Tibial nerve (tissue), 4 donors: ENCODE measurements at places on chromosomes 7 and 10. TPM values are rescaled to one million over a fixed set of nuclear protein-coding genes. Genes with fewer than 3 reads are reported as not detected.

- H3K4me3 ChIP-seq, result no peak overlapping the region
- DNase-seq, result no peak
- H3K27ac ChIP-seq, result no peak overlapping the region
- H3K36me3 ChIP-seq, result no peaks in the 10 kb centered on the region
- H3K4me1 ChIP-seq, result no peaks in the 10 kb centered on the region
Measured at GRCh38 chr7:1192171-1192676, 32.2 kb upstream of the ZFAND2A start.

PTF1A gene
- not detected for total RNA-seq

DNA sequence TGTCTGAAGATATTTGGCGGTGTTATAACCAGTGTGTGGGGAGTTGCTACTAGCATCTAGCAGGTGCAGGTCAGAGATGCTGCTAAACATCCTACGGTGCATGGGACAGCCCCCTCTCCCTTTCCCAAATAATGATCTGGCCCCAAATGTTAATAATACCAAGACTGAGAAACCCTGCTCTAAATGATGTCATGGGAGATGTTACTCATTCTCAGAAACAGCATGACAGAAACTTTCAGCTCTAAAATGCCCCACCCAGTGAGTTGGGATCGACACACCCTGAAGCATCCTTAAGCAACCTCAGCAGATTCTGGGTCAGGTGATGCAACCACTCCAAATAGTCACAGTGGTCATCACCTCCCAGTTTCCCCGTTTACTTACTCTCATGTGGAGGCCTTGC lies 108.8 kb upstream of the MPP7 start:
- H3K4me3 ChIP-seq, result no peak overlapping the region
- no peak for DNase-seq
- no peak overlapping the region for H3K27ac ChIP-seq
- H3K4me1 ChIP-seq, result peaks cover 3% of the 10 kb centered on the region
- no peaks in the 10 kb centered on the region for H3K27me3 ChIP-seq

- peak overlapping the region; percentile 94 for H3K27ac ChIP-seq
- no peaks in the 10 kb centered on the region for H3K27me3 ChIP-seq
- no peak for DNase-seq
Measured at GRCh38 chr7:4745971-4746919, 29.2 kb upstream of the AP5Z1 start.

AGAP5 gene
- total RNA-seq, result 7.8 TPM

DNA sequence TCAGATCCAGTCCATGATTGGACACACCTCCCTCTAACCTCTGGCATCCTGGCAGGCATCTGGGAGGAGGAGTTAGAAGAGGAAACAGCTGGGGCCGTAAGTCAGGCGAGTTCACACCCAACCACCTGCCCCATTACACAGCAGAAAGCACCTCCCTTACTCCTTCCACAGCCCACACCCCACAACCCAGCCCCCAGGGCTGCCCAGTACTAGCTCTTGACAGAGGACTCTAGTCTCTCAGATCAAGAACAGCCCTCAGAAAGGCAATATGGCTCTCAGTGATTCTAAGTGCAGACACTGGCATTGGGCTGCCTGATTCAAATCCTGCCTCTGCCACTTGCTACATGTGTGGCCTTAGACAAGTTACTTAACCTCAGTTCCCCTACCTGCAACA lies 34.1 kb downstream of the KCNMA1 start:
- no peak overlapping the region for H3K27ac ChIP-seq
- H3K27me3 ChIP-seq, result no peaks in the 10 kb centered on the region
- no peak overlapping the region for H3K4me3 ChIP-seq
- no peaks in the 10 kb centered on the region for H3K4me1 ChIP-seq
- no peak for DNase-seq

KCNH2 gene
- 2.4 TPM for total RNA-seq

- no peak overlapping the region for H3K4me3 ChIP-seq
- no peaks in the 10 kb centered on the region for H3K36me3 ChIP-seq
- no peak overlapping the region for H3K27ac ChIP-seq
- H3K4me1 ChIP-seq, result no peaks in the 10 kb centered on the region
- H3K27me3 ChIP-seq, result no peaks in the 10 kb centered on the region
- no peak for DNase-seq
Measured at GRCh38 chr7:144720149-144720548, 115.7 kb downstream of the TPK1 start.

GRCh38 chr10:110794808-110795207 lies 76.9 kb upstream of the PDCD4 start:
- H3K4me1 ChIP-seq, result peaks cover 17% of the 10 kb centered on the region
- H3K4me3 ChIP-seq, result no peak overlapping the region
- no peaks in the 10 kb centered on the region for H3K36me3 ChIP-seq

DNA sequence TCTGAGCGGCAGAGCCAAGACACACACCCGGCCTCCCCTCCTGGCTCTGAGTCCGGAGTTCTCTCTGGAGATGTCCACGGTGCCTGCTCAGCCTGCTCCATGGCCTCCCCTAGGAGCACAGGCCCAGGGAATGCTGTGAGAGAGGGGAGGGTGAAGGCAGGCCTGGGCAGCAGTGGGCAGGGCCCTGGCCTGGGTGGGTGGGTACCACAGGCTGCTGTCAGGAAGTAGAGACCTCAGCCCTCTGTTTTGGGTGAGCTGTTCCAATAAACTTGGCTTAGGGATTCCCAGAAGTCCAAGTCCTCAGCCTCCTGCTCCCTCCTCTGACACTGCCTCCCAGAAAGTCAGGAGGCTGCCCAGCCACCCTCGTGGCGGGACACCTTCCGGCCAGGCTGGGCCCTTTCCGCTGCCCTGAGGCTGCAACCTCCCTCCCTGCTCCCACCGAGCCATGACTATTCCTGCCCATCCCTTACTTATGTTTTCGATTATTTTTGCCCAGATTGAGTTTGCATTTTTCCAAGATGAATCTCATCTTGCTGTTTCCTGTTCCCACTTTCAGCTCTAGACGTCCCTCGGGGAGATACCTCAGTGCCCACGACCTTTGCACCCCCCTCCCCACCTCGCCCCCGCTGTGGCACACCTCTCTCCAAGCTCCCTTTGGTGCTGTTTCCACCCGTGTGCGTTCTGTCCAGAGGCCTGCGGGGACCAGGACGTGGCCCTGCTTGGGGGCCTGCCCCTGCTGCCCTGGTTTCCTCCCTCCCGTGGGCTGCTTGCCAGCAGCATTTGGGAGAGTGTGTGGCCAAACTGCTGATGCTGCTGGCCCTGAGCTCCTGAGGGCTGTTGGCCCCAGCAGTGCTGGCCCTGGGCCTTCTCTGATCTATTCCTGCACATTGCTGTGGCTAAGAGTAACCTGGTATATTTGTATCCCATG lies 5.8 kb upstream of the POLM start:
- H3K27me3 ChIP-seq, result no peaks in the 10 kb centered on the region
- no peaks in the 10 kb centered on the region for H3K36me3 ChIP-seq
- peaks cover 11% of the 10 kb centered on the region for H3K4me1 ChIP-seq
- no peak overlapping the region for H3K4me3 ChIP-seq
- H3K27ac ChIP-seq, result peak overlapping the region; percentile 83
- DNase-seq, result peak; percentile 62

DNA sequence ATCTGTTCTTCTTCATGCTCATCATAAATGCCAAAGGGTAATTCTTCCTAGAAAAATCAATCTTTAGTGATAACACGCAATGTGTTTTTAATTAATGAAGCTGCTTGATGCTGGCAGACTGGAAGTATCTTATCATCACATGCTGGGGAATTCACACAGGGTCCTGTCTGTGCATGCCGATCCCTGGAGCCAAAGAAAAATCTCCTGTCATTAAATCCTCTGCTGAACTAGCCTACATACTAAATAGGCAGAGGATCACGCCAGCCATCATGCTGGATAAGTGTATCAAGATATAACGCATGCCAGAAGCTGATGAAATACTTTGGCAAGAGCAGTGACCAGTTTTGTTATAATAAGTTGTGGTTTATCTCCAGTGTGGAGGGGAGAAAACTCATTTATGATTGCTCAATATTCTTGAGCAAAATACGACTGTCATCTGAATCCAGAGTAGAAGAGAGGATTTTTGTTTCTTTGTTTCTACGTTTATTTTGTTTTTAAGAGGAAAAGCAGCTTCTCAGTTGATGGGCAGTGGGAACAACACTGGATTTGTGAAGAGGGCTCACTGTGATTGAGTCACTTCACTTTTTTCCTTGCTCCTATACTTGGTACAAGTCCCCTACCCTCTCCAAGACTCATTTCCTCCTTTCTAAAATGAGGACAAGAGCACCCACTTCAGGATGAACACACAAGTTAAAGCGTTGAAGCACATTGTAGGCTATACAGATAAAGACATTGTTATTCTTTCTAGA lies 649.1 kb downstream of the TNS3 start:
- no peaks in the 10 kb centered on the region for H3K27me3 ChIP-seq
- no peaks in the 10 kb centered on the region for H3K4me1 ChIP-seq
- no peak overlapping the region for H3K4me3 ChIP-seq
- no peak for DNase-seq
- peak overlapping the region; percentile 77 for H3K27ac ChIP-seq

- H3K27ac ChIP-seq, result peak overlapping the region; percentile 13
- H3K4me3 ChIP-seq, result no peak overlapping the region
- no peaks in the 10 kb centered on the region for H3K36me3 ChIP-seq
- DNase-seq, result no peak
- H3K27me3 ChIP-seq, result no peaks in the 10 kb centered on the region
- H3K4me1 ChIP-seq, result no peaks in the 10 kb centered on the region
Measured at GRCh38 chr7:105304040-105304895, 84.5 kb downstream of the SRPK2 start.

- DNase-seq, result no peak
- H3K27ac ChIP-seq, result no peak overlapping the region
- H3K36me3 ChIP-seq, result no peaks in the 10 kb centered on the region
- no peaks in the 10 kb centered on the region for H3K27me3 ChIP-seq
- H3K4me3 ChIP-seq, result no peak overlapping the region
Measured at GRCh38 chr7:17369691-17370426, 71.4 kb downstream of the AHR start.

- no peak overlapping the region for H3K4me3 ChIP-seq
- no peaks in the 10 kb centered on the region for H3K27me3 ChIP-seq
Measured at GRCh38 chr10:75858339-75858738, 426.9 kb downstream of the LRMDA start.

DNA sequence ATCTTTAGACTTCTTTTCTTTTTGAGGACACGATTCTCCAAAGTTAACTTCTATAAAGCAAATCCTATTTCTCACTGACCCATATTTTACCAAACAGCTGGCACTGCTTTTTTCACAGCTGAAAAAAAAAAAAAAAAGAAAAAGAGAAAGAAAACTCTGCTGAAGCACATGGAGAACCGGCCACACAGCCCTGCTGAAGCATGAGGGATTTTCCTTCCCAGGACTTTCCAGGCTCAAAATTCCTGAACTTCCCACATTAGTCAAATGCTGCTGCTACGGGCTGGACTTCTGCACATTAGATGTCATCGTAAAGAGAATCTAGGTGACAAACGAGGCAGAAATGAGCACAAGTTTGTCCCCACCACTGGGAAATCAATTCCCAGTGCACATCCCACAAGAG lies 25.2 kb downstream of the HIPK2 start:
- no peak for DNase-seq
- peaks cover 6% of the 10 kb centered on the region for H3K4me1 ChIP-seq
- no peak overlapping the region for H3K27ac ChIP-seq
- no peaks in the 10 kb centered on the region for H3K27me3 ChIP-seq
- H3K36me3 ChIP-seq, result no peaks in the 10 kb centered on the region

- no peak overlapping the region for H3K4me3 ChIP-seq
- no peak for DNase-seq
- H3K4me1 ChIP-seq, result no peaks in the 10 kb centered on the region
Measured at GRCh38 chr7:28201131-28201530, 20.5 kb upstream of the JAZF1 start.

WEE2 gene
- not detected for total RNA-seq

GRCh38 chr7:44134943-44135628 lies 6.0 kb downstream of the MYL7 start:
- H3K27me3 ChIP-seq, result no peaks in the 10 kb centered on the region
- H3K36me3 ChIP-seq, result no peaks in the 10 kb centered on the region
- DNase-seq, result no peak
- H3K4me1 ChIP-seq, result no peaks in the 10 kb centered on the region

GRCh38 chr7:140451716-140452115 lies 27.6 kb downstream of the MKRN1 start:
- DNase-seq, result no peak
- H3K4me1 ChIP-seq, result no peaks in the 10 kb centered on the region
- H3K27ac ChIP-seq, result no peak overlapping the region
- H3K4me3 ChIP-seq, result no peak overlapping the region
- H3K36me3 ChIP-seq, result peaks cover 18% of the 10 kb centered on the region
- H3K27me3 ChIP-seq, result no peaks in the 10 kb centered on the region

CASP7 gene
- 18.4 TPM for total RNA-seq

DNA sequence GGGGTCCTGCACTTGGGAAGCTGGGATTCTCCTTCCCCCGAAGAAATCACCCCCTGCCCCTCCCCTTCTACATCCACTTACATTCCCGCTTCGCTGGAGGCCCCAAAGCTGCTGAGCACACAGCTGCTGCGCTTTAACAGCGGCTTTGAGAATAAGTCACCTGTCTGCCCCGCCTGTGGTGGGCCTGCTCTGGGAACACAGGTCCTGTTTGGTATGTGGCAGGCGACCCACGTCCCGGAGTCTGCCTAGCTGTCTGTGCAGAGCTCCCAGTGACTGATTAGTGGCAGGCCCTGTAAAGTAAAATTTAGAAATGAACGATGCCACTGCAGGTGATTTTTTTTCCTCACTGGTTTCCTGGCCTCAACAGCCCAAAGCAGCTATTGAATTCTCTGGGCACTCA lies 47.0 kb downstream of the CDH23 start:
- no peak overlapping the region for H3K4me3 ChIP-seq
- no peaks in the 10 kb centered on the region for H3K36me3 ChIP-seq
- no peak overlapping the region for H3K27ac ChIP-seq
- no peaks in the 10 kb centered on the region for H3K27me3 ChIP-seq
- DNase-seq, result no peak

DNA sequence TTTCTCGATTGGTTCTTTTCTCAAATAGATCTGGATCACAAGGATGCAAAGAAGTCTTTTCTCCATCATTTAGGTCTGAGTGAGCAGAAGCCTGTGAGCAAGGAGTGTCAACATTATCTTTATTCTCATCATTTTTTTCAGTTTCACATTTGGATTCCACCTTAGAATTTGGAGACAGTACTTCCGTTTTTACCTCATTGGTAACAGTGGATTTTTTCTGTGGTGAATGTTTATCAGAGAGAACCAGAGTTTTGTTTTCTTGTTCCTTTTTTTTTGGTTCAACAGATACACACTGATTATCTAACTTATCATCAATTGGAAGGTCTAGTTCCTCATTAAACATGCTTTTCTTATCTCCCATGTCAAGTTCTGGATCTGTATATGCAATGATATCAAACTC lies 151.3 kb downstream of the GALNT11 start:
- H3K27ac ChIP-seq, result no peak overlapping the region
- no peak overlapping the region for H3K4me3 ChIP-seq
- DNase-seq, result no peak
- H3K4me1 ChIP-seq, result no peaks in the 10 kb centered on the region

ITPRIP gene
- 58.2 TPM for total RNA-seq

GRCh38 chr7:43037531-43037930 lies 74.9 kb upstream of the HECW1 start:
- no peaks in the 10 kb centered on the region for H3K4me1 ChIP-seq
- no peak overlapping the region for H3K27ac ChIP-seq
- no peaks in the 10 kb centered on the region for H3K27me3 ChIP-seq

RET gene
- 8.5 TPM for total RNA-seq

- no peak overlapping the region for H3K4me3 ChIP-seq
- no peaks in the 10 kb centered on the region for H3K36me3 ChIP-seq
- H3K27ac ChIP-seq, result no peak overlapping the region
- no peak for DNase-seq
- H3K4me1 ChIP-seq, result peaks cover 4% of the 10 kb centered on the region
Measured at GRCh38 chr7:106767498-106768323, 97.4 kb upstream of the PIK3CG start.
